ENCODE measurements at places on chromosomes 6 and 20.
A peak's percentile ranks its signal among the peaks of the same experiment; 100 is the strongest.

DNA sequence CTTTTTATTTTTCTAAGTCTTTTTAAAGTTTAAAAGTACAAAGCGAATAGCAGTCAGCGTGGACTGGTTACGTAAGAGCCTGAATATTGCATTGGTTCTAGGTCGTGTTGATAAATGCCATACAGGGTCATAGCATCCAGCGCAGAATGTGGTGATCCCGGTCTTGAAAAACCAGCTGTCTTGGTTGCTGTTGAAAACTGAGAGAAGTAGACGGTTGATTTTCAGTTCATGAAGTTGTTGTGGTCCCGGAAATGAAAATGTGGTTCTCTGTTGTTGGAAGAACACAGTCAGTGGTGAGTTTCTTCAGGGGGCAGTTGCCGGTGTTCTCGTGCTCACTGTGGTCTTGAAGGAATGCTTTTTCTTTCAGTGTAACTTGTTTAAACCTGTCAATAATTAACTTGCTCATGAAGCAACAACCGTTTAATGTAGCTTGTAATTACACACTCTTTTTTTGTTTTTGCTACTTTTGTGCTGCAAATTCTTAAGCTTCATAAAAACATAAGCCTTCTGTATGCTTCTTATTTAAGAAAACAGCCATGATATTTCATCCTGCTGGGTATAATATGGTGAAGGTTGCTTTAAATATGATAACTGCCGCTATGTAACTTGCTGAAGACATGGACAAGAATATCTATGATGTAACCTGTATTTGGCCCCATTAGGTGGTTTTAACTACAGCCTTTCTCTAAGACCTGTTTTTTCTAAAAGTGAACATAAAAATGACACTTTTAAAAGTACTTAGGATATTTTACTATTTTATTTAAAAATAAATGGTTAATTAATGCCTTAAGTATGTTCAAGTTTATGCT, 64.8 kb upstream of the KIF25 start:
- no peak for DNase-seq

DNA sequence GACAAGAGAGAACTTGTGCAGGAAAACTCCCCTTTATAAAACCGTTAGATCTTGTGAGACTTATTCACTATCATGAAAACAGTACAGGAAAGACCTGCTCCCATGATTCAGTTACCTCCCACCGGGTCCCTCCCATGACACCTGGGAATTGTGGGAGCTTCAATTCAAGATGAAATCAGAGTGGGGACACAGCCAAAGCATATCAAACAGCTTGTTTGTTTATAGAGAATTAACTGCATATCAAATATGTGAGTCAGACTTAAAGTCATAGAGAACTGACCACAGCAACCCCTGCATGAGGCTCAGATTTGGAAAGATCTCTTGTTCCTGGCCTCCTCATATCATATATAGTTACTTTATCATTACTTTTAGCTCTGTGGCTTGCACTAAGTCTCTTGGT, 29.1 kb upstream of the HDAC2 start:
- DNase-seq = no peak

DNA sequence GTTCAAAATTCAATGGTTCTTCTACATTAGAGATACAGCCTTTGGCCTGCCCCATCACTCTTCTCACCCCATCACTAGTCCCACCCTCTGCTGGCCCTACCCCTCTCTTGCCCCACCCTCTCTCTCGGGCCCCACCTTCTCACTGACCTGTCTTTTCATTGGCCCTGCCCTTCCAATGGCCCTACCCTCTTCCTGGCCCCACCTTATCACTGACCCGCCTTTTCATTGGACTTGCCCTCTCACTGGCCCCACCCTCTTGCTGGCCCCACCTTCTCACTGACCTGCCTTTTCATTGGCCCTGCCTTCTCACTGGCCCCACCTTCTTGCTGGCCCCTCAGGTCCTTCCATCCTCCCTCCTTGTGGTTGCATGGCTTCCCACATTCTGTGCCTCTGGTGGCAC, 107.2 kb upstream of the PLEKHG1 start:
- DNase-seq = no peak

GRCh38 chr6:143059663-143060353, 881 bp upstream of the AIG1 start:
- no peak for DNase-seq

DNA sequence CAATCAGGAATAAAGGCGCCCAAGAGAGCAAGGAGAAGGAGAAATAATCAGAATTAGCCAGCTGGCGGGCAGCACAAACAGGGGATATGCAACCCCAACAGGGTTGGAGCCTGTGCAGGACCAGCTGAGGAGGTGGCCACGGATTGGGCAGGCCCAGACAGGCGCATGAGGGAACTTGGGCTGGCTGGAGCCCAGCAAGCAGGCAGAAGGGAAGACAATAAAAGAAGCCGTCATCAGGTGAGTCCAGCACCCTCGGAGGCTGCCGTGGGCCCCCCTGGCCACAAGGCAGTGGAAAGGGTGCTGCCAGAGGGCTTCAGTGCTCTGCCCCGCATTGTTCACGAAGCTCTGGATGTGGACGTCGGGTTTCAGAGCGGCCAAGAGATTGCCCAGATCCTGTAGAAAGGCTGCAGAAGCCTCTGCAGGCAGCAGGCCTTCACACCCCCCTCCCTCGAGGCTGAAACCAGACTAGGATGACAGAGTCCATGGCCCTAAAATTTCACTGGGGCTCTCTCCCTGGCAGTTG, 28.4 kb upstream of the MAFB start:
- no peak for DNase-seq

DNA sequence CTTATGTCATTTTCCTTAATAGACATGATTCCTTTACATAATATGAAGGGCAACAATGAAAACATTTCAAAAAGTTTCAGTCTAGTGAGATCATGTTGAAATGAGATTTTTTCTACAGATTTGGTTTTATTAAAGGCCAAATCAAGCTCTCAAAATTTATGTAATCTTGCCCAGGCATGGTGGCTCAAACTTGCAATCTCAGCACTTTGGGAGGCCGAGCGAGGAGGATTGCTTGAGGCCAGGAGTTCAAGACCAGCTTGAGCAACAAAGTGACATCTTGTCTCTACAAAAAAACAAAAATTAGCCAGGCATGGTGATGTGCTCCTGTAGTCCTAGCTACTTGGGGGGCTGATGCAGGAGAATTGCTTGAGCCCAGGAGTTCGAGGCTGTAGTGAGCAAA, 50.8 kb downstream of the LRP11 start:
- no peak for DNase-seq

GRCh38 chr20:13278812-13279570, 57.9 kb downstream of the ISM1 start:
- DNase-seq = no peak

DNA sequence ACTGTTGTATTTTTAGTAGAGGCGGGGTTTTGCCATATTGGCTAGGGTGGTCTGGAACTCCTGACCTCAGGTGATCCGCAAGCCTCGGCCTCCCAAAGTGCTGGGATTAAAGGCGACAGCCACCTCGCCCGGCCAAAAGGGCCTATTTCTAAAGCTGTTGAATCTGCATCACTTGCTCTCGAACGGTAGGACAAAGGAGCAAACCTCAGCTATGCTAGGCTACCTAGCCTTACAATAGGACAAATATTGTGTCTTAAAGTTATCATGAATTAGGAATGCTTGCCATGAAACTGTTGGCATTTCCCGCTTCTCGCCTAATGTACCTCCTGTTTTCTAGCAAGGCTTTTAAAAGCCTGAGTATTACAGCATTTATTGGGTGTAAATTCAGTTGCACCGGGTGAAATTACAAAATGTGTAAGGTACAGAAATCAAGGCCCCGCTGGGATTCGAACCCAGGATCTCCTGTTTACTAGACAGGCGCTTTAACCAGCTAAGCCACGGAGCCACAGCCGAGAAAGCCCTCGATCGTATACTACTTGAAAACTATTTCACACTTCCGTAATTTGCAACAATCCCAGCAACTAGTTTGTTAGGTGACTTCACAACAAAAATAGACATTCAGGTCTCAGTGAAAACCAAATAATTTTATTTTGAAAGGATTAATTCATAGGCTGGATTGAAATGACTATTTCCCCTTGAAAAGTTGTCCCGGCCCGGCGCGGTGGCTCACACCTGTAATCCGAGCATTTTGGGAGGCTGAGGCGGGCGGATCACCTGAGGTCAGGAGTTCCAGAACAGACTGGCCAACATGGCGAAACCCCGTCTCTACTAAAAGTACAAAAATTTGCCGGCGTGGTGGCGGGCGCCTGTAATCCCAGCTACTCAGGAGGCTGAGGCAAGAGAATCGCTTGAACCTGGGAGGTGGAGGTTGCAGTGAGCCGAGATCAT, 211.6 kb upstream of the ZNF184 start:
- DNase-seq = peak; percentile 48

GRCh38 chr6:6866656-6867403, 240.9 kb upstream of the RREB1 start:
- DNase-seq = no peak

GRCh38 chr6:90403489-90404381, 107.1 kb upstream of the BACH2 start:
- DNase-seq = no peak

DNA sequence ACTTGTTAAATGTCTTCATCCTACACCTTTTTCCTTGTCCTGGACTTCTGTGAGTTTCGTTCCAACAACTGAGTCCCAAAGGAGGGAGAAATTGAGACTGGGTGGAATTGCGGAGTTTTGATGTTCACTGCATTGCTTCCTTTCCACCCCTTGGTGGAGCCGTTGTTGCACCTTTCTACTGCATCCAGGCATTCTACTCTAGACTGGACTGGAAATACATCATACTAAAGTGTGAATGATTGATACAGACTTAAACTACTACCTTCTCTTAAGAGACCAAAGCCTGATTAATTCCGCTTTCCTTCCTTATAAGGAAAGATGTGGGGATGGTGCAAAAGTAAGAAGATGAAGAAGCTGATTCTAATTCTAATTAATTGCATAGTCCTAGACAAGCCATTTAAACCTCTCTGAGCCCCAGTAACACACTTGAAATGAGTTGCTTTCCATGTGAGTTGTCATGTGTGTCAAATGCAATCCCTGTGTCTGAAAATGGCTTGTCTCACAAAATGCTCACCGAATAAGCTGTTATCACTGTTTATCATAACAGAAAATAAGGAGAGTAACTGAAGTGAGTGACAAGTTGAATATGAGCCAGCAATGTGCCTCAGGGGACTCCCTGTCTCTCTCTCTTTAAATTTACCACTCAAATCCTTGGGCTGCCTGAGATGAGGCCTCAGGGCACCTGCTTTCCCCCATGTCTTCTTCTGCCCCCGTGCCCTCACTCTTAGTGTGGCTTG, 338.3 kb upstream of the CHD6 start:
- no peak for DNase-seq

GRCh38 chr20:1267161-1267560, 1.1 kb downstream of the SNPH start:
- DNase-seq = no peak

DNA sequence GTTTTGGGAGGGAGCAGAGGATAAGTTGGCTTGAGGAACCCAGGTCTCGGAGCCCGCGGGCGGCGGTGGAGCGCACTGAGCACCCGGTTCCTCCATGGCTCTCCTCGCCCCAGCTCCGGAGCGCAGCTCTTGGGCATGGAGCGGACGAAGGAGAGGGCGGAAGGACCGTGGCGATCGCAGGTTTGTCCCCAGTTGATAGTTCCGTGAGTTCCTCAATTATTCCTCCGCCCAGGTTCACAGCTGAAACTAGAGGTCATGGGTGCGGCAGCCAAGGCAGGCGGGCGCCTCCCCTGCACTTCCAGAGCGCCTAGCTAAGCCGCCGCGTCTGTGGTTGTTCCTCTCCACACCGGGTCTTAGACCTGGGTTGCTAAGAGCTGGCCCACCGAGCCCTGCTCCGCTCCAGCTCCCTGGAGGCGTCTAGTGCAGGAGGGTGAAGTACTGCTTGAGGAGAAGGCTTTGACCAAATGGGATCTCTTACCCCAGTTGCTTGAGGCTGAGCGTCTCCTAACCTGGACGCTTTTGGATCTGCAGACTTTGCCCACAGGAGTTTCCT, at the start of gene HTR1B:
Gene HTR1B (minus strand): TSS at position 184 of the 553 bp plus-strand sequence. CDS start 88 bp downstream, at position 96.
- DNase-seq = no peak

DNA sequence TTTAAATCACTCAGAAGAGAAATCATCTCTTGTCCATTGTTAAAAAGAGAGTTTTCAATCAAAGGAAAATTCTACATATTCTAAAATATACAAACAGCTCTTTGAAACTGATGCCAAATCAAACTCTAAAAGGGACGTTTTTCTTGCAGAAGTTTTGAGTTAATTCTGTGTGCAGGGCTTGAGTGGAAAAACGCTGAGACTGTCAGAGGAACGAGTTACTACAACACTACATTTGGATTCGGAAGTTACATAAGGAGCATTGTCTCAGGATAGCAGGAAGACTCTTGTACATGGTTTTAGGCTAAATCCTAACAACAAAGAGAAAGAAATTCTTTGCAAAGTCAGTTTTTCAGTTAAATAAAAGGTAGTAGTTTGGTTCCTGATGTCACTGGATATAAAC, 155.7 kb upstream of the SUPT3H start:
- no peak for DNase-seq

DNA sequence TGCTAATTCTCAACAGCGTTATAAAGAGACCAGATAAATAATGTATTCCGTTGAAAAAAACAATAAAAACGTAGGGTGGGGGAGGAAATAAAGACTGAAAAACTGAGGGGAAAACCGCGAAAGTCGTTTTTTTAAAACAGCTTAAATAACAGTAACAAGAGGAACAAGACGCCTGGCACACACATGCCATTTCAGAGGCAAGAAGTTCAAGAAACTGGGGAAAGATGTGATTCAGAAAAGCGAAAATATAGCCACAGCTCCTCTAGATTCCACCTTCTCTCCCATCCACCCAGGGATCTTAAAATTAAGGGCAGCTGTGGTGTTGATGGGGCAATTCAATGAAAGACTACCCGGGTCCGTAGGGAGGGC, 1.3 kb downstream of the EPB41L2 start:
- DNase-seq = no peak

GRCh38 chr6:15493437-15494168, 169.2 kb downstream of the DTNBP1 start:
- DNase-seq = no peak

- no peak for DNase-seq
These were observed 735.1 kb upstream of the MARCKS start for GRCh38 chr6:113122060-113122459.

- DNase-seq = no peak
These were observed 236.4 kb upstream of the PRDM1 start for GRCh38 chr6:105849746-105850145.

DNA sequence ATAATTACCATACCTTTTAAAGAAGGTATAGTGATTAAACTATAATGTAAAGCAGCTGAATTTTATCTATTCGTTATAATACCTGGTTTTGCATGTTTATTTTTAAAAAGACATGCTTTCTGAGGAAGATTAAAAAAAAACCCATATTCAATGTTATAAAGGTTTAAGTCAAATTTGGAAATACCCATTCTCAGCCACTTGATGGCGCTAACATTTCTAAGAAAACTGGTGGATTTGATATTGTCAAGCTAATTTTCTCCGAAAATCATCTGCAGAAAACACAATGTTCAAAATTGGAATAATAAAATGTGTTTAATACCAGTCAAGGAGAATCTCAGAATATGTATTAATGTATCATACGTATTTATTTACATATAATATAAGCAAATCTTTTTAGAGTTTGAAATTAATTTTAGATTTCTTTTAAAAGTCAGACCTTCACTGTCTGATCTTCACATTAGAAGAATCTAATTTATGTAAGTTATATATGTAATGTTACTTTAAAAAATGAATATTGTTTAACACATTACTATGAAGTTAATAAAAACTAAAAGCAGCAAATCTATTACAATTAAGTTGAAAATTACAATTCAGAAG, 35.0 kb downstream of the SHPRH start:
- DNase-seq = peak; percentile 1
